ENCODE measurements at places on chromosomes 2 and 18.

- no peak for DNase-seq
Measured at GRCh38 chr2:75710220-75710576, 517 bp downstream of the GCFC2 start.

GRCh38 chr2:31426096-31426495, 11.6 kb upstream of the XDH start:
- no peak for DNase-seq

GRCh38 chr2:152420936-152421335, 86.0 kb downstream of the FMNL2 start:
- no peak for DNase-seq

DNA sequence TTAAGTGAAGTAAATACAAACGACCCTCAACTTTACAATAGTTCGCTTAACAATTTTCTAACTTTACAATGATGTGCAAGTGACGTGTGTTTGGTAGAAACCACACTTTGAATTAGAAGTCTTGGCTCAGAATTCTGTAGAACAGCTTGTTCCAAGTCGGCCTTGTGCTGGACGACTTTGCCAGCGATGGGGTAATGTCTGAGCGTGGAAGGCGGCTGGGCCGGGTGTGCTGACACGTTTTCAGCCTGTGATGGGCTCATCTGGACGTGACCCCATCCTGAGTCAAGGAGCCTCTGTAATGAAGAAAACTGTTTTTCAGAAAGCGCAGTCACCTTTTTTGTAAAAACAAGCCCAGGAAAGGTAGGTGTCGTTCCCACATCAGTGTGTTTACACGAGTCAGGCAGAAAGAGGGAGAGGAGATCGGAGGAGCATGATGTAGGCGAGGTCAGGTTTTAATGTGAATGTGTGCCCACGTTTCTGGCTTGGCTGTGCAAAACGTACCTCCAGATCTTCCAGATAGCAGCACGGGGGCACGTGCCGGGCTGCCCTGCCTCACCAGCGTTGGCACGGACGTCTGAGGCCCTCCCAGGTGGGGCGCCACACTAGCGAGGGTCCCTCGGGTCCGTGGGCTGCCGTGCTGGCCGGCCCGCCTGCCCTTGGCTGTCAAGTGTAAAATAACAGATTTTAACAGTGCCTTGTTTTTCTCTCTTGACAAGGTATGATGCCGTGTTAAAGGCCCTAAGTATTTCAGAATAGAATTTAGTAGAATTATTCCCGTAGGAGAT, 54.6 kb downstream of the CTDP1 start:
- DNase-seq, result no peak

DNA sequence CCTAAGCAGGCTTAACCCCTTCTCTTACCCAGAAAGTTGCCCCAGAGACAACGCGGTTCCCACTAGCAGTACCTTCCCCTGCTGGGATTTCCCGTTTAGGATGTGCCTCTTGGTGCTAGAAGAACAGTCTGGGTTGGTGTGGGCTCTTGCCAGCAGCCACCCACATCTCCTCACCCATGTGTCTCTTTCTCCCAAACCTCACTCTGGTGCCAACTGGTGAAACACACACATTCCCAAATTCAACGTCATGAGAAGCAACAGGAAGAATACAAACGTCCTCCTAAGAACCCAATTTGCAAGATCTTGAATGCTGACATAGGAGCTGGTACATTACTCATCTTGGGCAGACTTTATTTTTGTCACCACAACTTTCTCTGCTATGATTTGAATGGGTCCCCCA, 36.2 kb downstream of the DIPK1C start:
- DNase-seq, result no peak

DNA sequence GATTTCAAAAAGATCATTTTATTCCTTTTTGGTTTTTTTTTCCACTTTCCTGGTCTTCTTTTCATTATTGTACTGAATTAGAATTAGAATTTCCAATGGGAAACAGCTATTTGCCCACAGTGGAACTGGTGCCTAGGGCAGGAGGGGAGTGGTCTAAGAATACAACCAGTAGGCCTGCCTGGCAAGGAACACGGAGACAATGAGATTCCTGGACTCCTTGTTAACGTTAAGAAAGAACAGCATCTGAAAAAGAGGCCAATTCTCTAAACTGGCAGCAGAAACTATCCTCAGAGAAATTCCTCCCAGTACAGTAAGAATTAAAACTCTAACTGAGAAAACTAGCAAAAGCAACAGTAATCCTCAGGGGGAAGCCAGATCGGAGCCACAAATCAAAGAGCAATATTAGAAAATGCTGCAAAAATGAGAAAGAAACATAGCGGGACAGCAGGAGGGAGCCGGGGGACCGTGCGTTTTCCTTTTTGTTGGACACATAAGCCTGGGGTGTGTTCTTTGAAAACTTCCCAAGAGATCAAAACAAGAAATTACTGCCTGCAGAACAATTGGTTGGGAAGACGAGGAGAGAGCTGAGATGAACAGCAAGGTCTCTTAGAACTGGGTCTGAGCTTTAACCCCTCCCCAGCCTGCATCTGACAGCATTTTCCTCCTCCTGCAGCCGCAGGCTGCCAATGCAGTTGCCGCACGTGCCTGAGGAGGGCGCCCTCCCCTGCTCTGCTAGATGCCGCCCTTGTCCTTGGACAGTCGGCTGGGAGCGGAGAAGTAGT, 776.0 kb downstream of the TSN start:
- DNase-seq, result no peak

Measured in stimulated activated CD4-positive, alpha-beta T cell treated with anti-CD3 and anti-CD28 coated beads, Interleukin-2, amount 100 ng/mL, for 24 hours (primary cell).